ENCODE measurements at places on chromosomes 3 and 15. TPM values are rescaled to one million over a fixed set of nuclear protein-coding genes. Genes with fewer than 3 reads are reported as not detected.

PARP15 gene
- total RNA-seq, result not detected

NLGN1 gene
- total RNA-seq, result 27.7 TPM

TOMM70 gene
- total RNA-seq, result 58.5 TPM

CLDN1 gene
- 0.34 TPM for total RNA-seq

- no peaks in the 10 kb centered on the region for H3K36me3 ChIP-seq
- peaks cover 39% of the 10 kb centered on the region for H3K4me1 ChIP-seq
- DNase-seq, result no peak
Observed at GRCh38 chr15:93982226-93982727, 249.1 kb upstream of the MCTP2 start.

GRCh38 chr15:55846116-55846707, 103.3 kb upstream of the PRTG start:
- no peak overlapping the region for H3K27ac ChIP-seq
- peak; percentile 76 for DNase-seq
- H3K36me3 ChIP-seq, result no peaks in the 10 kb centered on the region
- H3K4me3 ChIP-seq, result no peak overlapping the region

SKOR1 gene
- 0.09 TPM for total RNA-seq

- no peak overlapping the region for H3K27ac ChIP-seq
- peaks cover 6% of the 10 kb centered on the region for H3K4me1 ChIP-seq
- H3K4me3 ChIP-seq, result no peak overlapping the region
- no peaks in the 10 kb centered on the region for H3K36me3 ChIP-seq
- no peaks in the 10 kb centered on the region for H3K27me3 ChIP-seq
Observed at GRCh38 chr3:30308131-30308530, 298.3 kb upstream of the TGFBR2 start.

DNA sequence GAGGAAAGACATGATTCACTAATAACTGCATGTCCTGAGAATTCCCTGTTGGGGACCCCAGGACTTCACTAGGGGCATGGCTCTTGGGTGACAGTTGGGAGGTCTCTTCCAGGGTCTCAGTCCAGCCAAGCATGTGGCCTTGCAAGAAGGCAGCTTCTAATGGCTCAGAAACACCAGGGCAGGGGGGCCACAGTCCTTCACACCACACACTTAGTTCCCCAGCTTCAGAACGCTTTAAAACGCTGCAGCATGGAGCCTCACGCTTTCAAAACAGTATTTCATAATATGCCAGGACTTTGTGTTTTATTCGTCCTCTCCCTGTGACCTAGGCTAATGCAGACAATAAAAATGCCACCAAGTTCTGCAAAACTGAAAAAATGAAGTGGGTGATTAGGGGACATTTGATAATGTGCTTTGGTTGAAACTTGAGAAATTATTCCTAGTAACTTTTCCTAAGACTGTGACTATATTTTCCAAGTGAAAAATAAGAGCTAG, 48.4 kb upstream of the LIMD1 start:
- H3K4me3 ChIP-seq, result no peak overlapping the region
- H3K27ac ChIP-seq, result no peak overlapping the region
- H3K36me3 ChIP-seq, result no peaks in the 10 kb centered on the region
- no peak for DNase-seq

DNA sequence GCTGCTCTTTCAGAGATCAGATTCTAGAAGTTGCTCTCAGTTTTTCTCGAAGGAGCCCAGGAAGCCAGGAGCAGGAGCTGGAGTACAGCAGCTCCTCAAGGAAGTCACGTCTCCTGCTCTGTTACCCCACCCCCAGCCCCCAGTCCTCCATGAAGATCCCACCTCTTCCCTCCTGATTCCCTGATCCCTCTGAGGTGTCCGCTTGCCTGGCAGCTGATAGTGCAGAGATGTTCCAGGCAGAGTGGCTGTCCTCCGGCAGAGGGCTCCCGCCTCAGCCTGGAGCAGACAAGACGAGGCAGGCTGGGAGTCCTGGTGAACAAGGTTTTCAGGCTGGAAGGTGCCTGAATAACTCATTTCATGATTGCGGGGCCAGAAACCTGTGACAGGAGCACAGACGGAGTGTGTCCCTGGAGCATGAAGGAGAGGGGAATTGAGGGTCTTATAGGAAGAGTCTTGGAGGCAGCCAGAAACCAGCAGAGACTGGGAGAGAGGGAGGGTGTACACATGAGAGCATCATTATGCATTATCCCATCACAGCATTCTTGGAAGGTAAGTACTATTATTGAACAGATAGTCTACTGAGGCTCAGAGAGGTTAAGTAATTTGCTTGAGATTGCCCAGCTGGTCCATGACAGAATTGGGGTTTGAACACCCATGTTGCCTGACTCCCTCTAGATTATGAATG, 1.2 kb downstream of the HRH1 start:
- H3K4me1 ChIP-seq, result peaks cover 11% of the 10 kb centered on the region
- H3K36me3 ChIP-seq, result no peaks in the 10 kb centered on the region
- H3K4me3 ChIP-seq, result peak overlapping the region; percentile 62
- H3K27ac ChIP-seq, result no peak overlapping the region
- DNase-seq, result peak; percentile 84

RPL29 gene
- 1,431 TPM for total RNA-seq

- no peaks in the 10 kb centered on the region for H3K27me3 ChIP-seq
- no peak overlapping the region for H3K4me3 ChIP-seq
- no peaks in the 10 kb centered on the region for H3K36me3 ChIP-seq
- no peak for DNase-seq
- no peak overlapping the region for H3K27ac ChIP-seq
Observed at GRCh38 chr15:29410338-29410737, 140.7 kb upstream of the NSMCE3 start.

DNA sequence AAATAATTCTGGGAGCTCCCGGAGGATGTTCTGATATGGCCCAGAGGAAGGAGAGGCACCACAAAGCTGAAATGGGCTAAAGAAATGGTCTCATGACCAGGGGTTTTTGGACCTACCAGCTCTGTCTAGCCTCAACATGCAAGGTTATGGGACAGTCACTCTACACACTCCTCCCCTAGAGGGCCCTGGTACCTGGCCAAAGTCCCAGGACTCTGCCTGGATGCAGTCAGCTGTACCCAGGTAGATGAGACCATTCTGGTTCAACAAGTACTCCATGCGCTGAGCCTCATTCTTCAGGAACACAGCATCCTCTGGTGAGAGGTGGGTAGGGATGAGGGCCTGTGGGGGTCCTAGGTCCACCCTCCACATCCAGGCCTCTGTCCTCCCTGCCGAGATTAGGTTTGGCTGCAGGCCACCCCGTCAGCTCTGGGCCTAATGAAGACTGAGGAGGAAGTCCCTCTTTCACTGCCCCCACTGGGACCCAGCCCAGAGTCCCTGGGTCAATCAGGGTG, 9.5 kb downstream of the EPB42 start:
- H3K27me3 ChIP-seq, result no peaks in the 10 kb centered on the region
- H3K36me3 ChIP-seq, result no peaks in the 10 kb centered on the region
- no peak for DNase-seq
- no peak overlapping the region for H3K27ac ChIP-seq
- H3K4me3 ChIP-seq, result no peak overlapping the region

GRCh38 chr15:99928429-99928981, 195.3 kb upstream of the LYSMD4 start:
- peaks cover 71% of the 10 kb centered on the region for H3K27me3 ChIP-seq
- H3K36me3 ChIP-seq, result no peaks in the 10 kb centered on the region
- H3K4me1 ChIP-seq, result no peaks in the 10 kb centered on the region
- peak overlapping the region; percentile 41 for H3K4me3 ChIP-seq
- DNase-seq, result peak; percentile 81

GRCh38 chr3:158140396-158140795, 30.5 kb downstream of the RSRC1 start:
- H3K27me3 ChIP-seq, result no peaks in the 10 kb centered on the region
- no peak for DNase-seq
- no peak overlapping the region for H3K4me3 ChIP-seq
- no peaks in the 10 kb centered on the region for H3K4me1 ChIP-seq
- H3K27ac ChIP-seq, result no peak overlapping the region
- H3K36me3 ChIP-seq, result no peaks in the 10 kb centered on the region

DNA sequence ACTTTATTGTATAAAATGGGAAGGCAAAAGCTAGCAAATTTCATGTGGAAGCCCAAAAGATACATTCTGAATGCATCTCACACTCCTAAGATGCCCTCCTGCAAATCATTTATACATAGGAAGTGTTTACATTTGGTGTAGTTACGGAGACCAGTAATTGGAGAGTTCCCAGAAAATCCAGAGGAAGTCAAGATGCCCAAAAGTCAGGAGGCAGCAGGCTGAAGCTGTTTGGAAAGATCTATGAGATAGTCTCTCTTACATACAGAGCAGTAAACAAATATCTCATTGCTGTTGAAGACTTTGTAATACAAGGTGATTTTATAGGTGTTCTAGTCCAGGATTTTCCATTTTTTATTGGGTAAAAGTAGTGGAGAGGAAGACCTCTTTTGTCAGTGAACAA, 8.8 kb downstream of the KLHL24 start:
- DNase-seq, result no peak
- H3K4me3 ChIP-seq, result no peak overlapping the region
- no peak overlapping the region for H3K27ac ChIP-seq

Measured in neural progenitor cell (in vitro differentiated cells).